ENCODE measurements at places on chromosomes 6 and 20.

- DNase-seq = no peak
Measured at GRCh38 chr6:39432330-39433025, 110.0 kb upstream of the KCNK16 start.

- no peak for DNase-seq
Measured at GRCh38 chr6:75530696-75531095, 37.1 kb upstream of the FILIP1 start.

GRCh38 chr6:36805096-36805797 lies 34.0 kb downstream of the CPNE5 start:
- DNase-seq = no peak

DNA sequence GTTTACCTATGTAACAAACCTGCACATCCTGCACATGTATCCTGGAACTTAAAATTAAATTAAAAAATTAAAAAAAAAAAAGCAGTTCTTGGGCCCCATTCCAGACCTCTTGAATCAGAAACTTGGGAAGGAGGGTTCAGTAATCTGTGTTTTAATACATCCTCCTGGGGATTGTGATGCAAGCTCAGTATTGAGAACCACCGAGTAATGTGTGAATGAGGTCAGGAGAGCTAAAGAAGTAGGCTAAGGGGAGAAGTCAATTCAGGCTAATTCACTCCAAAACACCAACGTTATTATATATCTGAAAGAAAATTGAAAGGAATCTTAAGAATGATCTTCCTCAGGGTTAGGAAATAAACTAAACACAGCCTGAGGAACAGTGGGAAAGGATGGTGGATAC lies 120.4 kb downstream of the RNF144B start:
- no peak for DNase-seq

DNA sequence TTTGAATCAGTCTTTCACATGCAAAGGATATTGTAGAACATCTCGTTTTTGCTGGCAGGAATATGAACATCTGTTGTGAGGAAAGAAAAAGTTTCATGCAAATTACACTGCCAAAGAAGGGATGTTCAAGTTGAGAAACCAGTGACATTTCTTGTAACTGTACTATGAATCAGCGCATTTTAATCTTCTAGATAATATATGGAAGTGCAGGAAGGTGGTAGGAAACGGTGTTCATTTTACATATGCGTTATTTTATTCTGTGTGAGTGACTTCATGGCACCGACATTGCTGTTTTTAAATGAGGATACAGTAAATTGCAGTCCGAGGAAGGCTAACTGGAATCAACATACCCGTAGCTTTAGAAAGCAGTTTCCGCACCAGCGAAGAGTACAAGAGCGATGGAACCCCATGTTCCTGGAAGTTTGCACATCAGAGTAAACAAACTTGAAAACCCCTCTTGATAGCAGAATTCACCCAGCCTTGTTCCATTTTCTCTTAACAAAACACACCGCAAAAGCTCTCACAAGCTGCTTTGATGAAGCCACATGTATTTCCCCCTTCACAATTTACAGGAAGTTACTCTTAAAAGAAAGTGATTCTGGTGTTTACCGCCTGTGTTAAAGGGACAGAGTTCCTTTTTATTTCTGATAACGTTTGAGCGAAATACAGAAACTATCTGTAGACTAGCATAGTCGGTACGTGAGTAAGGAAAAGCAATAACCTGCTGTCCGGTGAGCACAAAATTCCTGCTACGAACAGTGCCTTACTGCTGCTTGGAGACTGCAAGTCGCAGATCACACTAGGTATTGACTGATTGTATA lies 11.5 kb downstream of the PRDM1 start:
- no peak for DNase-seq

GRCh38 chr6:136676075-136676474 lies 116.2 kb downstream of the MAP3K5 start:
- no peak for DNase-seq
